Fibroblast of villous mesenchyme (primary cell): ENCODE measurements at places on chromosomes 13 and 19.

GRCh38 chr19:2260341-2260805 lies 4.2 kb upstream of the JSRP1 start:
- peak; percentile 58 for DNase-seq

- peak; percentile 96 for DNase-seq
These were observed 708 bp upstream of the ERCC1 start for GRCh38 chr19:45424191-45425058.

GRCh38 chr13:55783841-55784240 lies 1356.9 kb upstream of the PRR20A start:
- DNase-seq = no peak

DNA sequence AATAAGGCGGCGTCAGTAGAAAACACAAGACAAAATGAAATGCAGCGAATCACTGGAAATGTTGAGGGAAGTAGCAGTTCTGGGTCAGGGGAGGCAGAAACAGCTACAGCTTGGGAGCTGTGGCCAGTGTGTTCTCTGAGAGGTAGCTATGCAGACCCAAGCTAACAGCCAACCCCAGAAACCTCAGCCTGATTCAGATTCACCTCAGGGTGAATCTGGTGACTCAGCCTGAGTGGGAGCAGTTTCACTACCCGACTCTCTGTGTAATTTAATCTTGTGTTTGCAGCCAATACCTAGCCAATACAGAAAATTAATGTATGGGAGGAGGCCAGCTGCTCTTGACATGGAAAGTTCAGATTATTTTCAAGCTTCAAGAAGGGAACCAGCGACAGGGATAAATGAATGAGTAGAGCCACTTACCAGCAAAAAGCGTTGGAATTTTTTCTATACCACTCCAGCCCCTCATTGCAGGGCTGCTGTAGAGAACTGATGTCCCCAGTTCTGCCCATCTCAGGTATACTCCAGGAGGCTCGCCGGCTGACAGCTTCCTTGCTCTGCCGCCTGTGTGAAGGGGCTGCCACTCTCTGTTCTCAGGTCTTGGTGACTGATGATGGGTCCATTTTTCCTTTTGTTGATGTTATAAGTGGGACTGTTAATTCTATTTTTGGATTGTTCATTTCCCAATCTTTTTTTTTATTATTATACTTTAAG lies 8.9 kb downstream of the IGFL3 start:
- peak; percentile 25 for DNase-seq

DNA sequence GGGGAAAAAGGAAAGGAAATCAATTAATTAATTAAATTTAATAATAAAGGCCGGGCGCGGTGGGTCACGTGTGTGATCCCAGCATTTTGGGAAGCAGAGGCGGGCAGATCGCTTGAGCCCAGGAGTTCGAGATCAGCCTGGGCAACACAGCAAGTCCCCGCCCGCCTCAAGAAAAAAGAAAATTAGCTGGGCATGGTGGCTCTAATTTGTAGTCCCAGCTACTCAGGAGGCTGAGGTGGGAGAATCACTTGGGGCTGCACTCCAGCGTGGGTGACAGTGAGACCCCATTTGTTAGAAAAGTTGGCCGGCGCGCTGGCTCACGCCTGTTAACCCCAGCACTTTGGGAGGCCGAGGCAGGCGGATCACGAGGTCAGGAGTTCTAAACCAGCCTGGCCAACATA lies 733 bp upstream of the CD320 start:
- no peak for DNase-seq
